ENCODE measurements at places on chromosomes 4 and X.

- no peak for DNase-seq
Measured at GRCh38 chr4:169102026-169102425, 92.0 kb upstream of the CBR4 start.

GRCh38 chr4:154364066-154364845, 127.3 kb downstream of the DCHS2 start:
- no peak for DNase-seq

- DNase-seq: no peak
Measured at GRCh38 chr4:180694875-180695274, 1548.3 kb upstream of the TENM3 start.

GRCh38 chr4:119136546-119136945, 914 bp downstream of the MYOZ2 start:
- DNase-seq: no peak

GRCh38 chr4:48575964-48576363, 85.9 kb downstream of the ZAR1 start:
- DNase-seq: no peak

- DNase-seq: no peak
Measured at GRCh38 chr4:48193921-48194468, 59.9 kb upstream of the TXK start.

DNA sequence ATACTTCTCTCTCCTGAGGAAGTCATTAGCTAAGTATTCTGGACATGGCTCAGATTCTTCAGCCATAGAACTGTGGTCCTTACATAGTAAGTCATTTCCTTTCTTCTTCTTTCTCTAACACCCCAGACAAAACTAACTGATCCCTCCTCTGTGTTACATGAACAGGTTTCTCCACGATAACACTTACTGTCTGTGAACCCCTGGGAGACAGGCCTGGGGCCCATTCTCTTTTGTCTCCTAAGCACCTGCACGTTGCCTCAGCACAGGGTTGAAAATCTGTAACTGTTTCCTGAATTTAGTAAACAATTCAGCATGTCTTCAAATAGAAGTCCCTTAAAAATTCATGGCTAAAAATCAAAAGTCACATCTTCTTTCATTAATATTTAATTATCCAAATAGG, 24.7 kb downstream of the APBB2 start:
- DNase-seq: no peak

DNA sequence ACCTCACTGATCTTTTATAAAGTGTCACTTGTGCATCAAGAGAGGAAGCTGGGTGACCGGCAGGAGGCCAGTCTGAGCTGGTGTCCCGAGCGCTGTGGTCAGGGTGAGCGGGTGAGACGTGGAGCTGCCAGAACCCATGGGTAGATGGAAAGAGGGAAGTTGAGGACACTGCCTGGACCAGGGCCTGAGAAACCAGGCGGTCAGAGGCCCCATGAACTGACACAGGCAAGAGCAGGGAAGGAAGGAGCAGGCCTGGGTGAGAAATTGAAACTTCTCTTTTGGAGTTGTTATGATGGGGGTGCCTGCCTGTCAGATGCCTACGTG, 192.6 kb downstream of the AFAP1 start:
- no peak for DNase-seq

GRCh38 chr4:169070895-169071218, 60.8 kb upstream of the CBR4 start:
- DNase-seq: no peak

- no peak for DNase-seq
Measured at GRCh38 chr4:174429701-174430410, 92.4 kb downstream of the HPGD start.

DNA sequence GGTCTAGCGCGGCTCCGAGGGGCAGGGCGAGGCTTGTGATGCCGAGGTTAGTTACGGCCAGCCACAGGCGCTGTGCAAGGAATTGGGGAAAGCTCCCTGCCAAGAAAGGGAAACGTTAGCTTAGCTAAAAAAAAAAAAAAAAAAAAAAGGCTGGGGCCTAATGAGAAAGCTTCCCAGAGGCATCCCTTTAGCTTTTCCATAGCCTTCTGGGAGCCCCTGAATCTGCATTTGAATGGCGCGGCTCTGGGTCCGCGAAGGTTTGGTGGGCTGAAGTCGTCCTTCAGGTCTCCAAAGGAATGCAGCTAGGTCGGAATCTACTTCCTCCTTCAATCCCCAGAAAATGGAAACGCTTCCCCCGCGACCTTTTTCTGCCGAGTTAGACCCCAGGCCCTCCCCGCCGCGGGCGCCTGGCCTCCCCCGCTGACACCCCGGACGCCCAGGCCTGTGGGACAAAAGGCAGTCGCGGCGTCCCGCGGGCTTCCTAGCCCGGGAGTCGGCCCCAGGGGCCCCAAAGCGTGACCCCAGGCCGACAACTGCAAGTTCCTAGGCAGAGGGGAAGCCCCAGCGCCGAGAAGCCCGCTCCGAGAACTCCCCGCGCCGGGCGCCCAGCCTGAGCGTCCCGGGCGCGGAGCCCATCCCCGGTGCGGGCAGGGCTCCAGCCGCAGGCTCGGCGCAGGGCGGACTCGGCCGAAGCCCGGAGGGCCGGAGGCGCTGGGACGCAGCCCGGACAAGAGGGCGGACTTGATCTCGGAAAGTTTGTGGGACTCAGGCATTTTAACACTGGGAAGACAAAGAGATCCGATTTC, 605 bp upstream of the FAT1 start:
- peak; percentile 49 for DNase-seq

- DNase-seq: no peak
Measured at GRCh38 chr4:504076-504475, 5.1 kb downstream of the PIGG start.

DNA sequence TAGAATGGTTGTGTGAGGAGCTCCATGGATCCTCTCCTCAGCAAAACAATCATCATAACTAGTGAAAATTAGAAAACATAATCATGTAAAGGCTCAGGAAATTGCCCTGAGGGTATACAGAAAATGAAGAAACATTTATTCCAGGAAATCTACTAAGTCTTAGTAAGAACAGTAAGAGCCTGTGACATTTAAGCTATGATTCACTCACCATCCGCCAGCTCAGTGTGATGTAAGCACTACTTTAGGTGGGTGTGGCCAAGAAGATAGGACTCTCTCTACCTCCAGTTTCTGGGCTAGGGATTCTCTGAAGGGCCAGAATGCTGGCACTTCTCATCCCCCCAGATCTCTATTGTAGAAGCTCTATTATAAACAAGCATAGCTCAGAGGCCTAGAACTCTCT, 147.5 kb downstream of the DLG3 start:
- peak; percentile 46 for DNase-seq

GRCh38 chr4:86091201-86091600, 268.7 kb downstream of the MAPK10 start:
- no peak for DNase-seq

DNA sequence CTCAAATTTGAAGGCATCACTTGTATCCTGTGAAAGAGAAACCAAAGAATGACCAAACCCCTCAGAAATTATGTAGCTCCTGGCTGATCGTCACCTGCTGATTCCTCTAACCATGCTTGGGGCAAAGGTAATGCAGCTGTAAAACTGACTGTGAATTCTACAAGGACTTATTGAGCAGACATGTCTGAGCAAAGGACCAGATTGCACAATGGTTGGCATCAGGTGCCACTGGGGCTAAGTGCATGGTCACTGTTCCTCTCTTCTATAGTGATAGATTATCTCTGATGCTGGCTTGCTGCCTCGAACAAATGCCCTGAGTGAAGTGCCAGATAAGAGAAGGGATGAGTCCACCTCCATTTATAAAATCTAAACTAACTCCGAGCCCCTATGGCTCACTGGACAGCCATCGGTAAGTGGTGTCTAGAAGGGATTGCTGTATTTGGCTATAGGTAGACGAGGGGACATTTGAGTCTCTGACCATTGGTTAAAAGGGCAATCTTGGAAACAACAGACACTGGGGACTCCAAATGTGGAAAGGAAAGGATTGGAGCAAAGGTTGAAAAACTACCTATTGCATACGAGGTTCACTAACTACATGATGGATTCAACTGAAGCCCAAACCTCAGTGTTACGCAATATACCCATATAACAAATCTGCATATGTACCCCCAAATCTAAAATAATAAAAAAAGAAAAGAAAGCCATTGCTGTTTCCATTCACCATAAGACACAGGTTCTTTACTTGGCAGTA, 110.7 kb upstream of the IGSF1 start:
- no peak for DNase-seq

DNA sequence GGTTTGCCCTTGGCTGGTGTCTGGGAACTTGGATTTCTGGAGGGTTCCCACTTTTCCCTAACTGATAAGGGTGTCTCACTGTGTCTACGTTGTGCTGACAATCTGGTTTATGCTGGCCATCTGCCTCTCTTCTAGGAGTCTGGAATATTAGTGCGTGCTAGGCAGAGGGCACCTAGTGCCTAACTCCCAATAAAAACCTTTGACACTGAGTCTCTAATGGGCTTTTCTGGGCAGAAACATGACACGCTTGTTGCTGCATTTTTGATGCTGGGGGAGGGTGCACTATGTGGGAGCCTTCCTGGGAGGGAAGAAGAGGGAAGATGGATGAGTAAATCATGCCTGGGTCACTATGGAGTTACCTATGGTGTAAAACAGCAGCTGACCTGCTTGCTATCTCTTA, 16.3 kb upstream of the ZNF41 start:
- DNase-seq: no peak

GRCh38 chr4:110865611-110866259, 242.9 kb upstream of the PITX2 start:
- DNase-seq: no peak

DNA sequence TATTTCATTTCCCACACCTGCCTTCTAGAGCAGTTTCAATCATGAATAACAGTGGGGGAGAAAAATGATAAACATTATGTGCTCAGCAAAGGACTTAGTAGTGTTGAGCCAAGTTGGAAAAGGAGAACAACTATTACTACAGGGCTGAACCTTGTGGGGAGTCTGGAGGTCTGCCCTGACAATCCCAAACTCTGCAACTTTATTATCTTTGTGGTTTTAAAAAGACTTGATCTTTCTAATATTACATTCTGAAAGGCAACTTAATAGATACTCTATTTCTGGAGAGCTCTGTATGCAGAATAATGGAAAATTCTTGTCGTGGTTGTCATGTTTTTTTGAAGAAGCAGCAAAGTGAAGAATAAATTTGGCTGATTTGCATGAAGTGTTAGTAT, 116.1 kb downstream of the SPCS3 start:
- DNase-seq: no peak

GRCh38 chr4:154615211-154615610, 2.8 kb upstream of the FGG start:
- no peak for DNase-seq

GRCh38 chr4:175953116-175953515, 112.5 kb upstream of the WDR17 start:
- DNase-seq: no peak

- DNase-seq: no peak
Measured at GRCh38 chr4:101818362-101818761, 27.8 kb downstream of the BANK1 start.

DNA sequence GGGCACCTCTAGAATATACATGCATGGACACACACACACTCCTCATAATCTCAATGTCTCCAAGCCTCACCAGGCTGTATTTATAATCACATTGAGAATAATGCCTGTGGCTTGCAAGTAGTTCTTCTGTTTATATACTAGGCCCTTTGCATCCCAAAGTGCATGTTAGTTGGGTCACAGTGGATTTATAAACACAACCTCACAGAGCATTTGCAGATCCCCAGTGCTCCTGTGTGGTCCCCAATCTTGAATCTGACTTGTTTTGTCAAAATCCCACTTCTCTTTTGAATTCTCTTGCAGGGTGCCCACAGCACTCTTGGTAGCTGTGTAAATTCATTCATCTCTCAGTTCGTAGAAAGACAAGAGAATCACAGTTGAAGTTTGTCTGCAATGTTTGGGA, 49.6 kb upstream of the PROM1 start:
- no peak for DNase-seq

Data from activated CD8-positive, alpha-beta memory T cell treated with anti-CD3 and anti-CD28 coated beads, Interleukin-2, amount 50 U/mL, for 48 hours (primary cell).